ENCODE measurements at places on chromosomes 2 and 18.
A peak's percentile ranks its signal among the peaks of the same experiment; 100 is the strongest.

DNA sequence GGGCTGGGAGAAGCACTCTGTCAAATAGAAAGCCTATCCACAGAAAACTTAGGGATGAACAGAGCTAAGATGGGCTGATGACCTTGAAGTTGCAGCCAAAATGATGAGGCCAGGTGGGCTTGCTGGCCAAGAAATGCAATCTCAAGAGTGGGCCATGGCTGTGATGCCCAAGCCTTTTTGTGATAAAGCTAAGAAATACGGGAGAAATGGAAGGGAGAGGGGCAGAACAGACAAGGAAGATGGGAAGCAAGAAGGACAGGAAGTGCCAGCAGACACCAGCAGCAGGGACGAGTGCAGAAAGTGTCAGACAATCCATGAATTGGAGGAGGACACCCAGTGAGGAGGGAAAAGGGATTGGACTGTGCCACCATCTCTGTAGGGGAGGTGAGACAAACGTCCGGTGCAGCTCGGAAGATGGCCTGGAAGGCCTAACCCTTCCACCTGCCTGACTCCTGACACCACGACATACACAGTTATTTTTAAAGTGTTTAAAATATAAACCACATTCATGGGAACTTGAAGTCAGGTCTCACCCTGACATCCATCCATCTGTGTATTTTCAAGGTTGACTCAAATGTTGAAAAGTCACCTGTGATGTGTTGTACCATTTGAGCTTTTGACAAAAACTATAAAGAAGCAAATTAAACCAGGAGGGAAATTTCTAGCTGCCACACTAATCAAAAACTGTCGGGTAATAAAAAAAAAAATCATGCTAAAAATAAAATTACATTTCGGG is 105.5 kb downstream of the BCL2 start:
- no peak for DNase-seq

GRCh38 chr2:45698554-45698953 is 47.1 kb downstream of the PRKCE start:
- no peak for DNase-seq

DNA sequence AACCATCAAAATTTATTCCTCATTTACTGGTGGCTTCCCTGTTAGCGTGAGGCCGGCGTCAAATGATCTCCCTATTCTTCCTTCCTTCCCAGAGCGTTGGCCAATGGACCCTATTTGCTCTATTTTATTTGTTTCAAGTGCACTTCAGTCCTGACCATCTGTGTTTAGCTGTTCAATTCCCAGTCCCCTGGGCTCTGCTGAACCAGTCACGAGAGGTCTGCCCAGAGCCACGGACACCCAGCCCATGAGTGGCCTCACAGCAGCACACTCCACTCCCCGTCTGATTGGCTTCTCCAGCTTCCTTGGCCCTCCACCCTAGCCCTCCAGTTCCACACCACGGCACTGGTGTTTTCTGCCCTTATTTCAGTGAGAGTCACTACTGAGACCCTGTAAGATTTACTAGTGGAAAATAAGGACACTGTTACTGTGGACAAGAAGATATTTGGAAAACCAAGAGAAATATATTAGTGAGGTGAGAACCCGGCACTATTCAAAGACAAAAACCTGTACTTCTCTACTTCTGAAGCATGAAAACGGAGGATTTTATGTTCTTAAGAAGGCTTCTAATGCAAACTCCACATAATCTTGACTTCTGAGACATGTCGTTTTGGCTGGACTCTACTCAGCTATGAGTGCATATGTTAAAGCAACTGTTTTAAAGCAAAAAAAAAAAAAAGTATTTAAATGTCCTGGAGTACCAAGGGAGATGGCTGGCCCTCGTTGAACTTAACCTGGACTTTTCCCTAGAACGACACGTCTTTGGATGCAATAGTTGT is 86.6 kb downstream of the COL6A3 start:
- DNase-seq, result no peak

DNA sequence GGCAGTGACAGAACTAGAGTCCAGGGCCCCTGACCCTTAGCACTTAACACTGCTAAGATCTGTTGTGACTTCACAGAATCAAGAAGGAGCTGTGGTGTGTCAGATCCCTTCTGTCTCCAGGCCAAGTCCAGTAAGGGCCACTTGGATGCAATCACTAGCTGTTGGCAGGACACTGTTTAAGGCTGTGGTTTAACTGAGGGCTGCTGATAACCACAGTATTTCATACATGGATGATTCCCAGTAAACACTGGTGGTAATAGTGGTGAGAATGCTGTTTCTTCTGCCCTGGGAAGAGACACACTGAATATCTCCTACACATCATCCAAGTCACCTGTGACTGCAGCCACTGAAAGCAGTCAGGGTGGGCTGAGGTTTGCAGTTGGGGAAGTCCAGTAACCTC is 77.7 kb upstream of the FBXO11 start:
- DNase-seq, result peak; percentile 87

DNA sequence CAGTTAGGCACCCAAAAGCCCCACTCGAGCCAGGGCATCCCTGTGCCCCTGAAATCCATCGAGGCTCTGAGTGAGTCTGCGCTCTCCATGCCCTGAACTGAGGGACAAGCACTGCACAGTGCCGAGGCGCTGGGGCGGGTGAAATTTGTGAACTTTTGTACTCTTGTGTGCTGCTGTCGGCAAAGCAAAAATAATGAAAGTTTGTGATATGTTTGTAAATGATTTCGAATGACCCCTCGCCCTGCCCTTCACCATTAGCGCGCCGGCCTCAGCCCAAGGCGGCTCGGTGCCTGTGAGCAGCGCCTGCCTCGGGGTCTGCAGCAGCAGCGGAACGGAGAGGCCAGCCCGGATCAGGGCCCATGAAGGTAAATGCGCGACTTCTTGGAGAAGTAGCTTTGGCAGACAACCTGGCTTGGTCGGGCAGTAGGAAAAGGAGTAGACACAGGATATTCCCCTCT is 1.8 kb upstream of the HOXD4 start:
- peak; percentile 28 for DNase-seq

DNA sequence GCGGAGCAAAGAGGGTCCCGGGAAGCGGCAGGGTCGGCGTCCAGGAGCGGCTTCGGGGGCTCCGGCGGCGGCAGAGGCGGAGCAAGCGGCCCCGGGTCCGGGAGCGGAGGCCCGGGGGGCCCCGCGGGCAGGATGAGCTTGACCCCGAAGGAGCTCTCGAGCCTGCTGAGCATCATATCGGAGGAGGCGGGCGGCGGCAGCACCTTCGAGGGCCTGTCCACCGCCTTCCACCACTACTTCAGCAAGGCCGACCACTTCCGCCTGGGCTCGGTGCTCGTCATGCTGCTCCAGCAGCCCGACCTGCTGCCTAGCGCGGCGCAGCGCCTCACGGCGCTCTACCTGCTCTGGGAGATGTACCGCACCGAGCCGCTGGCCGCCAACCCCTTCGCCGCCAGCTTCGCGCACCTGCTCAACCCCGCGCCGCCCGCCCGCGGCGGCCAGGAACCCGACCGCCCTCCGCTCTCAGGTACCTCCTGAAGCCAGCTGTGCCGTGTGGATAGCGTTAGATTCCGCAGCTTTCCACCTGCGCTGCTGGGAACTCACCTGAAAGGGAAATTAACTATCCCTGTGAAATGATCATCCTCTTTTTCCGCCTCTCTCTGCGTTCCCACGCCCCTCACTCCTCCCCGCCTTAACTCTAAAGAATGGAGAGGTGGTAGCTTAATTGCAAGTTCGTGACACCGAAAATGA is 472 bp downstream of the CNOT11 start:
- peak; percentile 79 for DNase-seq

- peak; percentile 16 for DNase-seq
These were observed 912 bp upstream of the FBXO11 start for GRCh38 chr2:47907039-47907781.

GRCh38 chr18:53796040-53796729 is 428.3 kb downstream of the MBD2 start:
- DNase-seq, result peak; percentile 88

DNA sequence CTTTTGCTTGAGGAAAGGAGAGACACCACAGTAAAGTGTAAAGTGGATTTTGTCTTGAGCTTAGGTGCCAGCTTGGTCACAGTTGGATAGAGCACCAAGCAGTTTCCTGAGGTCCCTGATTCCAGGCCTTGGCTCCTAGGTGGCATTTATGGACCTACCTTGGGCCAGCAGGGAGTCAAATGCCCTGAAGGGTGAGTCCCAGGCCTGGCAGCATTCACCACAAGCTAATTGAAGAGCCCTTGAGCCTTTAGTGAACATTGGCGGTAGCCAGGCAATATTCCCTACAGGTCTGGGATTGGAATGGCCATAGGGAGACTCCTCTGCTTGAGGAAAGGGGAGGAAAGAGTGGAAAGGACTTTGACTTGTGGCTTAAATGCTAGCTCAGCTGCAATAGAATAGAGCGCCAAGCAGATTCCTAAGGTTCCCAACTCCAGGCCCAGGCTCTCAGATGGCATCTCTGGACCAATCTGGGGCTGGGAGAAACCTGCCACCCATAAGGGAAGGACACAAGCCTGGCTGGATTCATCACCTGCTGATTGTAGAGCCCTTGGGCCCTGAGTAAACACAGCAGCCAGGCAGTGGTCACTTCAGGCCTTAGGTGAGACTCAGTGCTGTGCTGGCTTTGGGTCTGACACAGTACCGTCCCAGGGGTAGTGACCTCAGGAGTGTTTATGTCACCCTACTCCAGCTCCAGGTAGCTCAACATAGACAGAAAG is 137.5 kb upstream of the OTOS start:
- DNase-seq, result no peak

GRCh38 chr2:8488001-8488738 is 193.7 kb upstream of the ID2 start:
- peak; percentile 21 for DNase-seq

DNA sequence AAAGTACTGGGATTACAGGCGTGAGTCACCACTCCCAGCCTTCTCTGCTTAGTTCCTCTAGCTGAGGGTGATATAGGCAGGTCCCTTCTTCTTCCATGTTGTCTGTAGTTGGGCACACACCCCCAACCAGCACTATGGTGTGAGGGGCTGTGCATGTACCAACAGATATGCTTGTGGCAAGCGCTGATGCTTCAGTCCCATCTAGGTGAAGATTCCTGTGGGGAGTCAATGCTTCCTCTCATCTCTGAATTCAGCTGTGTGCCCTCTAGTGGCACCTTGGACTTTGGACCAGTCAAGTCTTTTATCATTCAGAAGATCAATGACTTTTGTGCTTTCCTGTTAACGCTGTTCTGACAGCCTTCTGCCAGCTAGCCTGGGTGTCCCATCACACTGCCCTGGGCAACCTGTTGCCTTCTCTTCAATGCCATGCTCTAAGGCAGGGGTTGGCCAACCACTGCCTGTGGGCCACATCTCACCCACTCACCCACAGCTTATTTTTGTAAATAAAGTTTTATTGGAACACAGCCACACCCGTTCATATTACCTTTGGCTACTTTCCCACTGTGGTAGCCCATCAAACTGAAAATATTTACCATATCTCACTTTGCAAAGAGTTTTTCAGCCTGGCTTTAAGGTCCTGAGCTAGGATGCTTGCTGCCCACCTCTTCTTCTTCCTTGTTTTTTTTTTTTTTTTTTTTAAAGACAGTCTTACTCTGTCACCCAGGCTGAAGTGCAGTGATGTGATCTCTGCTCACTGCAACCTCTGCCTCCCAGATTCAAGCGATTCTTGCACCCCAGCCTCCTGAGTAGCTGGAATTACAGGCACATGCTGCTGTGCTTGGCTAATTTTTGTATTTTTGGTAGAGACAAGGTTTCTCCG is 51.0 kb downstream of the NPAS2 start:
- DNase-seq, result no peak

DNA sequence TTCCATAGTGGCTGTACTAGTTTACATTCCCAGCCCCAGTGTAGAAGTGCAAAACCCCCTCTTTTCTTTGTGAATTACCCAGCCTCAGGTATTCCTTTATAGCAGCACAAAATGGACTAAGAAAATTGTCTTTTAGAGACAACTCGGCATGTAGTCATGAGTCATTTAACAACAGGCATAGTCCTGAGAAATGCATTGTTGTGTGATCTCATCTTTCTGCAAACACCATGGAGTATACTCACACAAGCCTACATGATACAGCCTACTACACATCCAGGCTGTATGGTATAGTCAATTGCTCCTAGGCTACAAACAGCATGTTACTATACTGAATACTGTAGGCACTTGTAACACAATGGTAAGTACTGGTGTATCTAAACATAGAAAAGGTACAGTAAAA is 44.4 kb upstream of the MBP start:
- peak; percentile 68 for DNase-seq

GRCh38 chr18:35326695-35327387 is 17.4 kb downstream of the ZNF24 start:
- no peak for DNase-seq

DNA sequence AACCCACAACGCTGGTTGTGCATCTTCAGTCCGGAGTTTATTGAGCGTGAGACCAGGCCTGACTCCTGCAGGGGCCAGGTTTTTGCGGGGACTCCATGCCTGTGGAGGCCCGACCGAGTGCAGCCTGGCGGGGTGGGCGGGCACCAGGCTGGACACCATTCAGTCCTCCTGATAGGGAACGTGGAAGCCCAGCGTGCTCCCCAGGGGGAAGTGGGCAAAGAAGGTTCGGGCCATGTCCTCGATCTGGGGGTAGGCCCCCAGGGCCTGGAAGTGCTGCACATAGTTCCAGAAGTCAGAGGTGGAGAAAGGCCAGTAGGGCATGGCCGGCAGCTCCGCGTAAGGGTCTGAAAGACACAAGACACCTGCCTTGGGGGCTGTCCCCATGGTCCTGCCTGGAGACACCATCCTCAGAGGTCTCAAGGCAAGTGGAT is 1.4 kb downstream of the OTOS start:
- no peak for DNase-seq

GRCh38 chr2:19807866-19808265 is 93.9 kb downstream of the TTC32 start:
- no peak for DNase-seq

DNA sequence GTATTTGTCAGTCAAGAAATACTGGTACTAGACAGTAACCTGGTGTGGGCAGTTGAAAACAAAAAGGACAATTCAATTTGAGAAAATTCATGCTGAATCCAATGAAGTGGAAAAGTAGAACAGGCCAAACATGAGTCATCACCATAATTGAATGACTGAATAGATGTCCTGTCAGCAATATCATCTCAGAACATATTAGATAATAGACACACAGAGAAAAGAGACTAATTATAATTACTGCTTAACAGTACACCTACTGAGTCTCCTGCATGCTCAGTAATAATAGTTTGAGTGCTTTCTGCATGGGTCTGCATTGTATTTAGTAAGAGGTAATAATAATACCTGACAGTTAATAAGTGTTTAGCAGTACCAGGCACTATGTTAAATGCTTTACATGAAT is 138.6 kb upstream of the ZC3H15 start:
- peak; percentile 48 for DNase-seq

DNA sequence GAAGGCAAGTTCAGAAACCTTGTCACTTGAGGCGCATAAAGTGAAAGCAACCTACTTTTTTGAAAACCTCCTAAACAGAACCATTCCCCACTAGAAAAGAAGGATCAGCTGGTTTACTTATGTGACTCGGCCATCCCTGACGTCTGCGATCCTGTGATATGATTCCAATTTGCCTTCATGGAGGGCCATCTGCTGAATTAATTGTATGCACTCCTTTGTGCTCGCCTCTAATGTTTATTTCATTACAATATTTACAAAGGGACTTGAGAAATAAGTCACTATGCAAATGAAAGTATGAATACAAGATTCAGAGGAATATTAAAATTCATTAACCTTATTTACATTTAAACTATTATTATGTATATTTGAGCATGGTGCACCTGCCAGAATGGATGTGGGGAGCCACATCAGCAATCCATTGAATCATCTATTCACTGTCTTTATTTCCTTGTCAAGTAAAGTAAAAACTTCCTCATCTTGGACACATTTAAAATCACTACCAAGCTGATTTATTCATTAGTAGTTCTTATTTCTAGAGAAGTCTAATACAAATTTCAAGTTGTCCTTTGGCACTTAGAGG is 96.5 kb downstream of the RBM43 start:
- no peak for DNase-seq

GRCh38 chr2:134453476-134453875 is 199.6 kb downstream of the MGAT5 start:
- no peak for DNase-seq

GRCh38 chr2:28687640-28688385 is 63.8 kb upstream of the PPP1CB start:
- no peak for DNase-seq

Measured in kidney tubule cell (primary cell).